ENCODE measurements at places on chromosomes 11 and 22.
A peak's percentile ranks its signal among the peaks of the same experiment; 100 is the strongest.

GRCh38 chr11:10497371-10498021 lies 42.4 kb downstream of the AMPD3 start:
- no peak for DNase-seq

- no peak for DNase-seq
Observed at GRCh38 chr11:62338218-62338617, 970 bp downstream of the ASRGL1 start.

- DNase-seq, result no peak
Observed at GRCh38 chr11:105705786-105706530, 96.1 kb downstream of the GRIA4 start.

GRCh38 chr11:116224154-116224888 lies 548.5 kb downstream of the BUD13 start:
- DNase-seq, result peak; percentile 17

DNA sequence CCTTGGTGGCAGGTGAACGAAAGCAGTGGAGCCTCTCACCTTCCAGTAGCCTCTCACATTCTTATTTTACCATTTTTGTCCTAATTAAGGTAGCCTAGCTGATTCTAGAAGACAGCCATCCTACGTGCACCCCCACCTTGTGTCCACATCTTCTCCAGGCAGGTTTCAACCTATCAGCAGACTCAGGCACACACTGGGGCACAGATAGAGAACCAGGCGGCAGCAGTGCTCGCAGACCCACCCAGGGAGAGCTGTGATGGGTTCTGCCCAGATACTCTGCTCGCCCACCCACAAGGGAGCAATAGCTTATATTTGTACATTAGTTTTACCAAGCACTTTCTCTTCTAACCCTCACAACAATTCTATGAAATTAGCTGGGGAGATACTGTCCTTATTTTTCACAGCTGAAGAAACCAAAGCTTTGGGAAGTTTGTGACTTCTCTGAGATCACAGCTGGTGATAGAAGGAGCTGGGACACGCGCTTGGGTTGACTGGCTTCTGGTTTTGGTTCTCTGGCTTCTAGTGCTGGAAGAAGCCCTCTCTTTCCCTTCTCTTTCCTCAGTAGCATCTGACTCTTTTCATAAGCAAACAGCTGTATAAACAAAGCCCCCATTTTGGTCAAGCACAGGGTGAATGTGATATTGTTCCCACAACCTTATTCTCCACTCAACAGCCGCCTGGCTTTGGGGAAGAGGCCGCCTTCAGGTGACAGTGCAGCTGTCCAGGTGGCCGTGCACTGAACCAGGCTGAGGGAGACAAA lies 36.9 kb downstream of the PPP2R1B start:
- no peak for DNase-seq

- DNase-seq, result no peak
Observed at GRCh38 chr11:94025690-94026394, 4.7 kb downstream of the HEPHL1 start.
